Stimulated activated CD4-positive, alpha-beta T cell treated with anti-CD3 and anti-CD28 coated beads, Interleukin-15, amount 100 ng/mL, for 48 hours (primary cell): ENCODE measurements at places on chromosomes 7 and 10.

DNA sequence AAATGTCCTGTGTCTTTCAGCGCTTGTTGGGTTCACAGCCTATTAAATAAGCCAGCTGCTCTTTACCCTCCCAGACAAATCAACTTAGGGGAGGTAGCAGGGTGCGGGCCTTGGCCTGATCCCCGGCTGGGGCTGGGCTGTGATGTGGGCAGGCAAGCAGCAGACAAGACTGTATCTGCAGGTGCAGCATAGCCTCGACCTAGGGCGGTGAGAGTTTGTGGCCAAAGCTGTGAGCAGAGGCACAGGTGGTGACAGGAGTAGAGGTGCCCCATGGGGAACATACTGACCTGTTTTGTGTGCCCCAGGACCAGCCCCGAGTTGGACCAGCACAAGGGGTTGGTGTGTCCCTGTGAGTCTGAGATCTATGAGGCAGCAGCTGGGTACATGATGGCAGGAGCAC is 885.4 kb downstream of the ZNF37A start:
- DNase-seq: no peak

DNA sequence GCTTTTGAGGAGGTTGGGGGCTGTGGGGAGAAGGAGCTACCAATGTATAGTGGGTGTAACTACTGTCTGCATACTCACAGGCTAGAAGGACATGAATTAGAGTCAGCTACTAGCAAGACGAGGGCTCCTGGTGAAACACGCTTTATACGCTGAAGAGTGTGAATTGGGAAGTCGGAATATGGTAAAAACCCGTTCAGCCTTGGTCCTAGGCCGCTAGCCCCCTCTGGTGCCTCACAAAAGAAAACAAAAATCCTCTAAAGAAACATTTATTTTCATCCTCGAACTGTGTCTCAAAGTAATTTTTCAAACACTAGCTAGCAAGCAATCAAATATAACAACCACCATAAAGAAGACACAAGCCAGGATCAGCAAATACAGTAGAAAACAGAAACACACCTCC is 338.1 kb upstream of the SEMA3C start:
- DNase-seq: no peak

DNA sequence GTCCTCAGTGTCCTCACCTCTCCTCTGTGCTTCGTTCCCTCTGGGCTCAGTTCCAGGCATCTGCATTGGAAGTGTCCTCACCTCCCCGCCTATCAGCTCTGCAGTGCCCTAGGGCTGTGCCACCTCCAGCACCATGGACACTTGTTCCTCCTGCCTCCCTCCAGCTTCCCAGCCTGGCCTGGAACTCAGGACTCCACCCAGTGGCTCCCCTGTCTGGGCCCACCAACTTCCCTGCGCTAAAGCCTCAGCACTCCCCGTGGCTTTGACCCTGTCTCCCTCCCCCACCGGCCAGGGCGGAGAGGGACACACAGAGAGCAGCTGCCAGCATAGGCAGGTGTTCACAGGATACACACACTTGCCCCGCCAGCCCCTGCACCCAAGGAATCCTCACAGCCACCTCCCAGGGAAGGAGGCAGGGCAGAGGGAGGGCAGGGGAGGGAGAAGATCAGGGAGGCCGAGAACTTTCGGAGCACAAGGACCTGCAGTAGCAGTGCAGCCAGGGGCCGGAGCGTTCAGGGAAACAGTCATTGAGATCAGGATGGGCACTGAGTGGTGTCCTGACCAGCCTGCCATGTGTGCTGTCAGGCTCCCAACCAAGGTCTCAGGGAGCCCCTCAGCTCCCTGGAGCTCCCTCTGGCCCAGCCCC is 31.3 kb downstream of the ANXA8 start:
- no peak for DNase-seq

- DNase-seq: no peak
Measured at GRCh38 chr7:101717628-101718357, 88.7 kb upstream of the MYL10 start.

- no peak for DNase-seq
Measured at GRCh38 chr10:49569031-49569631, 30.2 kb upstream of the ERCC6 start.

DNA sequence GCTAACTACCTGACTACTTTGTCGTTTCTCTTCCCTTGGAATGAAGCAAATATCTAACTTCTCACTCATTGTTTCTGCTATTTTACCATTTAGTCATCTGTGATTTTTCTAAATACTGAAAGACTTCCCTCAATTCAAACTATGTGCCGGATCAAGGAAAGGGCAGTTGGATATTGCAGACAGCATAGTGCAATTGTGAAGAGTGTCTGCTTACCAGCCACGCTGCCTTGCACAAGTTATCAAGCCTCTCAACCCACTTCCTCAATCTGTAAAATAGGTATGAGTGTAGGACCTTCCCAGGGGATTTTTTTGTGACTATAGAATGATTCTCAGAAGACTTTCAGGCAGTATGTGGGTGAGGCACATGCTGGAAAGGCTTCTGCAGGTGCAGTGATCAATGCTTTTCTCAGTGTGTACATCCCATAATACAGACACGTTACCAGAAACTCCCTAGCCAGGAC is 54.3 kb downstream of the EGFR start:
- DNase-seq: no peak

- no peak for DNase-seq
Measured at GRCh38 chr10:118383063-118383689, 41.1 kb upstream of the FAM204A start.

- no peak for DNase-seq
Measured at GRCh38 chr10:71473671-71474599, 77.2 kb downstream of the CDH23 start.

DNA sequence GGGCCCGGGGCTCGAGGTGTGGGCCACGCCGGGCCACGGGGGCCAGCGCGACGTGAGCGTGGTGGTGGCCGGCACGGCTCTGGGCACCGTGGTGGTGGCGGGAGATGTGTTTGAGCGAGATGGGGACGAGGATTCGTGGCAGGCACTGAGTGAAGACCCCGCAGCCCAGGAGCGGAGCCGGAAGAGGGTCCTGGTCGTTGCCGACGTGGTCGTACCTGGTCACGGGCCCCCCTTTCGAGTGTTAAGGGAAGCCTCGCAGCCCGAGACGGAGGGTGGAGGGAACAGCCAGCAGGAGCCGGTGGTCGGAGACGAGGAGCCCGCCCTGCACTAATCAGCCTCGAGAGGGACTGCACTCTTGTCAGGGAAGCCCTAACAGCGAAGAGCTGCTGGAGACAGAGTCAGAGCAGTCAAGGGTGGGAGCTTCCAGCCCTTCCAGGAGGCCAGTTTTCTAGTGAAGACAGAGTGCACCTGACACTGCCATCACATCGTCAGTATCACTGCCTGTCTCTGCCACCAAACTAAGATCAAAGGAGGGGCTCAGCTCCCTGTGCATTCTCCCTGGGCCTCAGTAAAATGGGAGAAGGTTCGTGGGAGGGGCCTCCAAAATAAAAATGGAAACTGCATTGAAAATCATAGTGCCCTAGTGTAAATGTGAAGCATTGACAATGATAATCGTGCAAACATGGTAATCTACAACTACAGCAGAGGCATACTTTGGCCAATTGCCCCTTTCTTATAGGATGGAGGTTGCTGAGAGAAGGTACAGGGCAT is 1.3 kb downstream of the MBLAC1 start:
- DNase-seq: no peak

- no peak for DNase-seq
Measured at GRCh38 chr10:116740971-116741370, 1.4 kb downstream of the HSPA12A start.

DNA sequence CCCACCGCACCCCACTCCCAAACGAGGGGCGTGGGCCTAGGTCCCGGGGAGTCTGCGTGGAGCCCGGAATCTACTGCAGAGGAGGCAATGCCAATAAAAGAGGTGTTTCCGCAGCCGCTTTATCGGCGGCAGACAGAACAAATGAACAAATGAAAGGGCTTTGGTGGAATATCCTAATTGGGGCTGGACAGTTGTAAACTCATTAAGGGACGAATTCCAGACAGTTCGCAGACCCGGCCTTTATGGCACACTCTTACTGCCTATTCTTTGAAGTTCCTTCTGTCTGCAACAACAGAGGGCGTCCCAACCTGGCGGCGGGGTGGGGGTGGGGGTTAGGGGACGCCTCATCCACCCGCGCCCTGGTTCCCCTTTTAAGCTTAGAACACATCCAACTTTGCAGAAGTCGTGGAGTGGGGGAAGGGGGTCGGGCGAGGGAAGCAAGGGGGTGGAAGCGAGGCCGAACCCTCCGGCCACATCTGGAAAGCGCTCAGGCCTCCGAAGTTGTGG is 4.1 kb downstream of the HOXA9 start:
- no peak for DNase-seq
